ENCODE measurements at places on chromosomes 6 and 20.

GRCh38 chr6:18115356-18115755 lies 7.1 kb downstream of the NHLRC1 start:
- no peak for DNase-seq

GRCh38 chr6:68333442-68333841 lies 301.6 kb upstream of the ADGRB3 start:
- no peak for DNase-seq

- DNase-seq = no peak
These were observed 32.0 kb downstream of the TMEM242 start for GRCh38 chr6:157291356-157291755.

- no peak for DNase-seq
These were observed 172.4 kb upstream of the PDE10A start for GRCh38 chr6:165835410-165835851.
